Activated CD4-positive, alpha-beta T cell treated with anti-CD3 and anti-CD28 coated beads, Interleukin-2, Interleukin-4, amounts not matched to agents 100 ng/mL and 50 ng/mL, durations not matched to agents 16 hours and 8 hours (primary cell): ENCODE measurements at places on chromosomes 2 and 18.

DNA sequence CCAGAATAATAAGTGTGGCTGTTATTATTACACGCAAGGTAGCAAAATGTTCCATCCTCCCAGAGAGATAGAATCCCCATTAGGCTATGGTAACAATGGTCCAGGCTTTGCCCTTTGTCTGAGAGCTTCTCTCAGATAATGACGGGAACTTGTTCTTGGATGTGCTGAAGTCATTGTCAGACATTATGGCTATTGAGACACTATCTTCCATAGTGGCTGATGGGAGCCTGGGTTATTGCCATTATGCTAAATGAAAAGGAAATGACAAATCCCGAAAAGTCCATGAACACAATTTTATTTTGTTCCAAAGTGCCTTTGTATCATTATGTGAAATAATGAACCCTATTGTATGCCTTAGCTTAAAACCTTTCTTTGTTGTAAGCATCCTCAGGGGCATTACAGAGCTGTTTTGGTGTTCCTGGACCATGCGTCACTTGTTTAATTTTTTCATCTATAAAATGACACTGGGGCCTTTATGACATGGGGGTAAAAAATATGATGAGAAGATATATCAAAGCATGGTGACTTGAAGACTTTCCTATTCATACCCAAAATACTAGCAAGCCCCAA is 218.5 kb downstream of the KCNS3 start:
- DNase-seq = no peak

- no peak for DNase-seq
These were observed 1112.5 kb downstream of the CBLN2 start for GRCh38 chr18:71431689-71432088.

DNA sequence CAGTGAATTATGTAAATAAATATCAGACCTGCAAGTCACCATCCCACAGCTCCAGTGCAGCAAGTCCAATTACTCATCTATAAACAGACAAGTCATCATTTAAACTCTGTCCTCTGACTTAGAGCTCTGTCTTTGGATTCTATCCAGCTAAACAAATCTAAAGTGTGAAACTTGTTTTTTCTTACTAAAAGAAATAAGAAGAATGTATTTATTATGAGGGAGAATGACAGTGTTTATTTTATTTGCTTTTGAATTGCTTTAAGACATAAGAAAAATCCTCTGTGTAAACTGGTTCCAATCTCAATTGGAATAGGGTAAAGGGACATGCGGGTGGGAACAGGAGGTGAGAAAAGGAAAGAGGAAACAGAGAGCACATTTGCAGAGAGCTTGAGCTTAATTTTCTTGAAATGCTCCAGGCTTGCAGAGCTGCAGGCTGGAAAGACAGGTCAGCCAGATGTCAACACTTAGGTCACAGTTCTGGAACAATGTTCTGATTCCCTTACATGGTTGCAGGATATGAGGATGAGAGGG is 355.8 kb downstream of the MEIS1 start:
- DNase-seq = no peak

- no peak for DNase-seq
These were observed 312.4 kb upstream of the MC4R start for GRCh38 chr18:60684843-60685513.

GRCh38 chr18:63160172-63160995 is 159.2 kb downstream of the BCL2 start:
- DNase-seq = no peak
